Activated T-helper 9 cell treated with anti-CD3 and anti-CD28 coated beads, Interleukin-2, amount 50 U/mL, for 16 hours (primary cell): ENCODE measurements at places on chromosomes 4 and X.

DNA sequence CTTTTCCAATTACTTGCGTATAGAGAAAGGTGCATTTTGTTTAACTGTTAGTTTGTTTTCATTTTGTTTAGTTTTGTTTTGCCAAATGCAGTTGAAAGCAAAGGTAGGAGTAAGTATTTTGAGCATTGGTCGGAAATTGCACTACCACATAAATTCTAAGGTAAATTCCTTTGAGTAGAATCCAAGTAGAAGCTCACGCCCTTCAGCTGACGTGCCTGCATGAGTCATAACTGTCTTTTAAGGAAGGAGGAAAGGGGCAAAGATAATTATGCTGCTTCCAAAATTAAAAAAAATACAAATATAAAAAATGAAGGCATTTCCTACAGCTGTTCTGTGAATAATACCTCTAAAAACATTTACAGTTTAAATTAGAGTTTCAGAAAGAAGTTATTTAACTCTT is 110.2 kb upstream of the MYOZ2 start:
- no peak for DNase-seq

GRCh38 chr4:184255361-184255760 is 37.7 kb upstream of the ENPP6 start:
- DNase-seq, result no peak

DNA sequence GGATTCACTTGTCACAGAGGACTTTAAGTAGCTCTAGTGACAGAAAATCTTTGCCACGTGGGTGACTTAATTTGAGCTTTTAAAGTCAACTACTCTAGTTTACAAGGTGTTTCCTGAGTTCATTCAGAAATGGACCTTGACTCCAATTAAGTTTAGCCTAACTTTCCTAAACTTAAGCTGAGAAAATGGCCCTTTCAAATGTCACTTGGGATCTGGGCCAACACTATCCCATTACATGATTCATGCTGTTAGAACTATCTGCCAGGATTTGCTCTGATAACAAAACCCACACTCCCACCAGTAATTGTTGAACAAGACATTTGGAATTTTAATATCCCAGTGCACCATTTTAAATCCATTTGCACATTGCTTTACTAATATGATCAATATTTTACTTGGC is 40.8 kb downstream of the C4orf46 start:
- DNase-seq, result no peak

- DNase-seq, result no peak
Measured at GRCh38 chrX:31679861-31680260, 608.0 kb upstream of the FTHL17 start.

DNA sequence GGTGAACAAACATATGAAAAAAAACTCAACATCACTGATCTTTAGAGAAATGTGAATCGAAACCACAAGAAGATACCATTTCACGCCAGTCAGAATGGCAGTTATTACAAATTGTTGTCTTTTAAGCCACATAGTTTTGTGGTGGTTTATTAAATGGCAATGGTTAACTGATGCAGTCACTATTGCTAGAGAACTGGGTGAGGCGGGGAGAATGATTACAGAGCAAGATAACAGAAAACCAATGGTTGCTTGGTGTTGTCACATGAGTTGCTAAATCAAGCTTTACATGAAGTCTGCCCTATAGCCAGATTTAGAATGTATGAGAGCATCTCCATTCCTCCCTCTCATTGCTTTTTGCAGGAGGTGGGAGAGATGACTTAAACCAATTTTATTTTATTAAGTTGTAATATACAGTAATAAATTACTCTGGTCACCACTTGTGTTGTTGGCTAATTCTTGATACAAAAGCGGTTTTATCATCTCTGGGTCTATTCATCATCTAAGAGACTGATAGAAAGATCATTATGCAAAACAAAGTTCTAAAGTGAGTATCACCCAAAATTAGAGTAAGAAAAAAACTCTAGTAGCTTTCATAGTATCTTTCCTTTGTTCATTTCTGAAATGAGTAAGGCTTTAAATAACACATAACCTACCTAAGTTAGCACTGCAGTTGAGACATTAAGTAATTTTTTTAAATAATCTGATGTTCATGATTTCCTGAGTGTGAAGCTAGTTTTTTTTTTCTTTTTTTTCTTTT is 859.5 kb downstream of the STIM2 start:
- DNase-seq, result no peak

DNA sequence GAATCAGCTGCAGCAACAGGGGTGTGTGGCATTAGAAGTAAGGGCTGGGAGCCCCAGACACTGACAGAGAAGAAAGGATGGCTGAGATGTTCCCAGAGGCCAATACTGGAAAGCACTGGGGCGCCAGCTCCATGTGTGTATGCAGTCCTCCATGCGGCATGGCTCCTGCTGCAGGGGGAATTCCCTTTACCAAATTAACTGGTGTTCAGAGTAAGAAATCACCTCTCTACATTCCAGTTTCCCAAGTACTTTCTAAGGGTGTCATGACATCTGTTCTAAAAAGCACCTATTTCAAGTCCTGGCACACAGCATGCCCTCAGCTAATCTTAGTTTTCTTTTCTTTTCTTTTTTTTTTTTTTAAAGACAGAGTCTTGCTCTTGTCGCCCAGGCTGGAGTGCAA is 98.0 kb downstream of the MAML3 start:
- no peak for DNase-seq

GRCh38 chrX:15854080-15854655 is 445 bp downstream of the AP1S2 start:
- DNase-seq, result peak; percentile 38

- no peak for DNase-seq
Measured at GRCh38 chr4:55033296-55033695, 92.1 kb downstream of the KDR start.

- DNase-seq, result no peak
Measured at GRCh38 chr4:58136604-58137003, 1026.4 kb upstream of the IGFBP7 start.

DNA sequence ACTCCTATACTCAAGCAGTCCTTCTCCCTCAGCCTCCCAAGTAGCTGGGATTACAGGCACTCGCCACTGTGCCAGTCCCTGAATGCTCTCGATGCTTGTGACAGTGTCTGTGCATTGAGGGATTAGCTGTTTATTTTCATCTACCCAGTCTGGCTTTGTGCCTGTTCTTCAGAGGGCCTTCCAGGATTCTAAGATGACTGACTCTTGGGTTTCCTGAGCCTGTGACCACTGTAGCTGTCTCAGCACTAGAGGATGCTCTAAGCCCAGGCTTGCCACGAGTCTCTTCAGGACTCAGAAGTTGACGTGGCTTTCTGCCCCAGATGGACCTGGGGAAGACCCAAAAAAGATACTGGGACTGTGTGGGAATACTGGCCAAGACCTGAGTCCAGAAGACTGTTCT is 201.4 kb downstream of the ARHGAP10 start:
- no peak for DNase-seq

- DNase-seq, result no peak
Measured at GRCh38 chr4:76623217-76624045, 188.4 kb downstream of the SHROOM3 start.

- no peak for DNase-seq
Measured at GRCh38 chr4:70627620-70628019, 924 bp upstream of the ENAM start.

DNA sequence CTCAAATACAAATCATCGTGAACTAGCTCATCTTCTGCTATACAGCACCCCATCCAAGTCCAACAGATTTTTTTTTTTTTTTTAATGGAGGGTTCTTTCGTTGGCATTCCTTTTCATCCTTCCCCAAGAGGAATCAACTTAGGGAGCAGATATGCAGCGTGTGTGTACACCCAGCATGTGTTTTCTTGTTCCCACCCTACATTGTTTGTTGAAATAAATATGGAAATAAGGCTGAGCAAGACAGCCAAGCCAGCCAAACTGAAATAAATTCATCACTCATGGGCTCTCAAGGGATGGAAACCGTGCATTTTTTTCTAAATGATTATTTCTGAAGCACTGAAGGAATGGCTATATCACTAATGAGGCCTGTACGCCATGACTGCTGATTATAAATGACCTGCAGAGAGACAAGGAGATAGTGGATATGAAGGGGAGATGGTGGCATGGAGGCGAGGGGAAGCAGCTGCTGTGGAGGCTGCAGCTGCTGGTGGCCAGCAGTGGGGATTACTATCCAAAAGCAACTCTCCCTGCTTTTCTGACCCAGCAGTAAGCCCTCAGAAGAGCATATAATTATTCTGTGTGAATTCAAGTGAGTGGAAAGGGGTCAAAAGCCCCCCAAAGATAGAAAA is 173.9 kb downstream of the MGST2 start:
- DNase-seq, result no peak

- no peak for DNase-seq
Measured at GRCh38 chr4:1976416-1977352, 32.1 kb downstream of the NELFA start.

GRCh38 chr4:159534655-159535054 is 431.8 kb downstream of the RAPGEF2 start:
- DNase-seq, result no peak
